ENCODE measurements at places on chromosomes 6 and 20.
A peak's percentile ranks its signal among the peaks of the same experiment; 100 is the strongest.

- H3K4me3 ChIP-seq = no peak overlapping the region
- DNase-seq = no peak
- H3K4me1 ChIP-seq = no peaks in the 10 kb centered on the region
- no peaks in the 10 kb centered on the region for H3K27me3 ChIP-seq
- H3K36me3 ChIP-seq = no peaks in the 10 kb centered on the region
Observed at GRCh38 chr20:16608277-16608650, 35.0 kb upstream of the KIF16B start.

- no peaks in the 10 kb centered on the region for H3K27me3 ChIP-seq
- H3K27ac ChIP-seq = no peak overlapping the region
- H3K4me1 ChIP-seq = no peaks in the 10 kb centered on the region
- DNase-seq = no peak
- H3K36me3 ChIP-seq = no peaks in the 10 kb centered on the region
Observed at GRCh38 chr6:100944644-100945043, 63.5 kb upstream of the ASCC3 start.

DNA sequence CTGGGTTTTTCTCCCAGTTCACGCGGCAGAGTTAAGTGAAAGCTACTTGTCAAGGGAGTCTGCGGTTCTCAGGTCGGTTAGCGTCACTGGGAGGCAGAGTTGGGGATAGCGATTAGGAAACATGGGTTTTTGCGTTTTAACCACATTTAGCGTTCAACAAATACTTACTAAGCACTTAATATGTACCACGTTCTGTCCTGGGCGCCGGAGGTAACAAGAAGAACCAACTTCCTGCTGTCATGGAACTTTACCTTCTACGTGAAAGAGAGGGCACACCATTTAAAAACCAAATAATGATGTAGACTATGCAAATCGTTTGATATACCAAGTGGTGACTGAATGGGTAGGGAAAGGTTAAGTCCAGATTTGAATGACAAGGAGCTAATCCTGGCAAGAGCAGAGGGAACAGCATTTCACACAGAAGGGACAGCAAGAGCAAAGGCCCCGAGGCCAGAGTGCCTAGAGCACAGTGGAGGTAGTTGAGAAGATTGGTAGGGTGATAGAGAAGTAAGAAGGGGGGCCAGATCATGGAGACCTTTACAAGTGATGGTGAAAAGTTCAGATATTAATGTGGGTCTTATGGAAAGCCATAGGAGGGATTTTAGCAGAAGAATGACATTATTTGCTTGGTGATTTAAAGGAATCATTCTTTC lies 744 bp downstream of the RIOK1 start:
- no peak for DNase-seq
- H3K27ac ChIP-seq = peak overlapping the region; percentile 89
- H3K27me3 ChIP-seq = no peaks in the 10 kb centered on the region
- peaks cover 19% of the 10 kb centered on the region for H3K4me1 ChIP-seq
- H3K4me3 ChIP-seq = peak overlapping the region; percentile 96

DNA sequence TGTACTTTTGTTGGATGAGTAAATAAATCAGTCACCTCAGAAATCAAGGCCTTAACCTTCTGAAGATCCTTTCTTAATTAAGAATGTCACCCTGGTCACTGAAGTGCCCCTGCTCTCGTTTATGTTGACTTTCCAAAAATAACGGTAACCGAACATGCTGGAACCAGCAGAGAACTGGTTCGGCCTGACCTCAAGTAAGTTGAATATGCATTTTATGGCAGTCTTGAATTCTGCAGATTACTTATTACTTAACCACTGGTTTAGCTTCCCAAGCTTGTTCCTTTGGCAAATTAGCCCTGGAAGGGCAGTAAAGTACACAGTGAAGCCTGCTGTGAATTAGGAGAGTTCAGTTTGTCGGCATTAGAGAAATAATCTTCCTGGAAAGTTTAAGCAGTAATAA lies 12.2 kb downstream of the MAPRE1 start:
- H3K4me1 ChIP-seq = peaks cover 52% of the 10 kb centered on the region
- H3K36me3 ChIP-seq = peaks cover 77% of the 10 kb centered on the region
- H3K4me3 ChIP-seq = no peak overlapping the region
- H3K27me3 ChIP-seq = no peaks in the 10 kb centered on the region

GRCh38 chr6:127114214-127114760 lies 4.2 kb upstream of the RSPO3 start:
- H3K4me1 ChIP-seq = peaks cover 4% of the 10 kb centered on the region
- DNase-seq = no peak
- H3K27me3 ChIP-seq = no peaks in the 10 kb centered on the region
- no peak overlapping the region for H3K4me3 ChIP-seq
- H3K27ac ChIP-seq = no peak overlapping the region

DNA sequence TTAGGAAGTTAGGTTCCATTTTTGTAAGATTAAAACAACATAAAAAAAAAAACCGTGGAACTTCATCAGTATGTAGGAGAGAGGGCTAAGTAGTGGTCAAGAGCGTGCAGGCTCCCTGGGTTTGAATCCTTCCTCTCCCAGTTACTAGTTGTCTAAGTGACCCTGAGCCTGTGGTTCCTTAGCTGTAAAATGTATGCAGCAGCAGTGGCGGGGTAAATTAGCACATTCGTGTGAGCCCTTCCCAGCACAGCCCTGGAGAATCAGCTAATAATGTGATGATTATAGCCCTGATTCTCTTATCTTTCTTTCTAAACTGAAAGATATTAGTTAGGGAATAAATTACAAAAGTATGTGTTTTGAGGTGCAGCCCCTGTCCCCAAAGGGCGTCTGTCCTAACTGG lies 32.6 kb downstream of the TM9SF4 start:
- DNase-seq = no peak
- peaks cover 57% of the 10 kb centered on the region for H3K36me3 ChIP-seq
- H3K27me3 ChIP-seq = no peaks in the 10 kb centered on the region
- H3K4me1 ChIP-seq = no peaks in the 10 kb centered on the region
- H3K27ac ChIP-seq = no peak overlapping the region
- H3K4me3 ChIP-seq = no peak overlapping the region

DNA sequence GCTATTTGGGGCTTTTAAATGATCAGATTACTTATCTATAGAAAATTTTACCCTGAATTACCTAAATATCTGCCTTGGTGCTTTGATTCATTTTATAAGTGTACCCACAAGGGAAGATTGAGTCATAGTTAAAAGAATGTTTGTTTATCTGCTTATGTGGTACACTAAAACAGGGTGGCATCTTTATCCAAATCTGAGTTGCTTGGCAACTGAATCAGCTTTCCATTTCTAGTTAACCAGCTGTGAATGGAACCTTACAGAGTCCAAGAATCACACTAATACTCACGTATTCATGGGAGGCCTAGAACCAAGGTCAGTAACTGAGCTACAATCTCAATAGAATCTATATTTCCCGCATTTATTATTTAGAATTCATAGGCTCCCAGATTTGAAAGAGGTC lies 44.0 kb upstream of the CAP2 start:
- H3K4me3 ChIP-seq = no peak overlapping the region
- no peak for DNase-seq
- H3K27me3 ChIP-seq = no peaks in the 10 kb centered on the region
- H3K27ac ChIP-seq = no peak overlapping the region
- no peaks in the 10 kb centered on the region for H3K4me1 ChIP-seq
- H3K36me3 ChIP-seq = no peaks in the 10 kb centered on the region

DNA sequence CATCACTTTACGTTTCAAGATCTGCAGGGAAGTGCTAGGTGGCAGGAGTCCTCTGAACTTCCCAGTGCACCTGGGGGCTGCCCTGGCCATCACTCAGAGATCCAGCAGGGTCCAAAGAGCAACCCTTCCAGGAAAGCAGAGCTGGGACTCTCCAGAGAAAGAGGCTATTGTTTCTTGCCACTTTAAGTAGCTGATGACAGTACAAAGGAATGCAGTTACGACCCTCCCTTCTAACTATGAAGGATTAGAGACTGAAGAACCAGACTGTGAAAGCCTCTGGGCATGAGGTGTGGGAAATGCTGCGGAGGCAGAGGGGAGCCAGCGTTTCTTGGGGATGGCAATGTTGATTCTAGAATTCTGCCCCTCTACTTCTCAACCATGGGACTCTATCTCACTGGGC lies 189.1 kb upstream of the SUPT3H start:
- no peaks in the 10 kb centered on the region for H3K27me3 ChIP-seq
- H3K27ac ChIP-seq = no peak overlapping the region
- no peak overlapping the region for H3K4me3 ChIP-seq

Data from esophagus squamous epithelium (tissue), 5 donors.